ENCODE measurements at places on chromosomes 5 and 9.

GRCh38 chr9:89391585-89391984 is 73.3 kb downstream of the SECISBP2 start:
- DNase-seq: no peak

DNA sequence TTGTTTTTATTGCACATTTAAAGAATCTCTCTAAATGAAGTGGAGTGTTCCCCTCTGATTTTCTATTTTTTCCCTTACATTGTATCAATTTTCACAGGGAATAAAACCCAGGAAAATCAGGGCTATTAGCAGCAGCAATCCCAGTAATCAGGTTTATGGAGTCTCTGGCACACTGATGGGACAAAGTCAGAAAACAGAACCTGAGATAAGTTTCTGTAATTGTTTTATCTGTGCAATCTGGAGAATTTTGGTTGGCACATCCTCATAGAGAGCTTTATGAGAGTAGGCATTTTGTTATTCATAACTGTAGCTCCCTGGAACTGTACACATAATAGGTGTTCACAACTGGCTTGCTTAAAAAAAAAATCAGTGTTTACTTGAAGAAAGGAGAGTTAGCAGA is 96.9 kb upstream of the IL6ST start:
- no peak for DNase-seq

- no peak for DNase-seq
Measured at GRCh38 chr9:13292782-13293181, 13.3 kb upstream of the MPDZ start.

GRCh38 chr5:159814805-159815585 is 101.3 kb upstream of the ADRA1B start:
- DNase-seq: no peak

DNA sequence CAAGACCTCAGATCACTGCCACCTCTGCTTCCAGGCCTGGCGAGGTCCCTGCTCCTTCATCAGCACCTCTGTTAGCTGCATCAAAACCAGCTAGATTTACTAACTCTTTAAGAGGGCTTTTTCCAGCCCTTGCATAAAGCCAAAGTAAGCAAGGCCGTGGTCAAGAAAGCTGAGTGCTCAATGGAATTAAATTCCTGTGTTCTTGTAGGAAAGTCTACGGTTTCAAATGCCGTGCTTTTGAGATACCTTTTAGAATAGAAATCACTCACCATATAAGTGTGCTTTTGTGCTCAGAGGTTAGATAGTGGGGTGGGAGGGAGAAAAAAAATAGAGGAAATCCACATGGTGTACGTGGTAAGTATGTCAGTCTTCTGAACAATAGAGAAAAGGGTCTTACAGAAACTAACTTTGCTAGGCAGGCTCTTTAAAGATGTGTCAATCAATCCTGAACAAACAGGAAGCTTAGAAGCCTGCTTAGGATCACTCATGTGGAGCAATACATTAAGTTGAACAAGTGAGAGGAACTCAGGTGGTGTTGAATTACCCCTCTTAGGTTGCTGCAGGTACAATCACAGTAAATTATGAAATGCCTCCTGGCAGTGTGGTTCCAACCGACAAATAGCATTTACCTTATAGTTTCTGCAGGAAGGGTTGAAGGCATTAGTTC is 79.7 kb downstream of the SEMA6A start:
- DNase-seq: no peak

GRCh38 chr5:34591723-34592122 is 64.4 kb upstream of the RAI14 start:
- DNase-seq: no peak

- no peak for DNase-seq
Measured at GRCh38 chr9:81832571-81833285, 95.5 kb upstream of the SPATA31D4 start.

DNA sequence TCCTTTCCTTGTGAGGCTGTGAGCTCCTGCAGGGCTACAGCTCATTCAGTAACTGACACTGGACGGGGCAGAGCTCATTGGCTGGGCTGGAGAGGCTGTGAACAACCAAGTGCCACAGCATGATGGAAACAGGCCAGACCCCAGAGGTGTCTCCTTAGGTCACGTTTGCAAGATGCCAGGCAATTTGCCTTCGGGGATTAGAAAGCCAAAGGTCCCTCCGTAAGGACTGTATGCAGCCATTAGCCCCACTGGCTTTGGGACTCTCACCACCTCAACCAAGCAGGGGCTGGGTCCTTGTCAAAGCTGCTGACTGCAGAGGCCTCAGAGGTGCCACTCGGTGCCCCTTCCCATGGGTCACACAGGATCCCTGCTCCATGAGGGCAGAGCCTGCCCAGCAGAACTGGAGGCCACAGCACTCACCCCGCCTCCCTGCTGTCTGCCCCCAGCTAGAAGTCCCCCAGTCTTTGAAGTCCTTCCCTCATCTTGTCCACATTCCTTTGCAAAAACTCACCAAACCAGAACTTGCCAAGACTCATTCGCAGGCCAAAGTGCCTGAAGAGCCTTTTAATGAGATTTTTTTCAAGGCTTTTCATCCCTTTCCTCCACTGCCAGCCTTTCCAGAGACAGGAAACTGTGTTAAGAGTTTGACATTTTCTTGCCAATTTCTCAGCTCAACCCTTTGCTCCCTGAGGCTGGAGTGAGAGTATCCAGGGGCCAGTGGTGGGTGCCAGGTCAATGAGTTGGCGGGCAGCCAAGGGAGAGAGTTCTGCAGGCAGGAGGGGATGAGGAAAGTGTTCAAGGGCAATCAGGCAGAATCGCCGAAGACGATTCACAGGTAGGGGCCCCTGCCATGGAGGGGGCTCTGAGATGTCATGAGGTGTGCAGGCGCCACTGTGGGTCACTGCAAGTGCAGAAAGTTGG is 39.7 kb upstream of the SLC25A51 start:
- DNase-seq: no peak

DNA sequence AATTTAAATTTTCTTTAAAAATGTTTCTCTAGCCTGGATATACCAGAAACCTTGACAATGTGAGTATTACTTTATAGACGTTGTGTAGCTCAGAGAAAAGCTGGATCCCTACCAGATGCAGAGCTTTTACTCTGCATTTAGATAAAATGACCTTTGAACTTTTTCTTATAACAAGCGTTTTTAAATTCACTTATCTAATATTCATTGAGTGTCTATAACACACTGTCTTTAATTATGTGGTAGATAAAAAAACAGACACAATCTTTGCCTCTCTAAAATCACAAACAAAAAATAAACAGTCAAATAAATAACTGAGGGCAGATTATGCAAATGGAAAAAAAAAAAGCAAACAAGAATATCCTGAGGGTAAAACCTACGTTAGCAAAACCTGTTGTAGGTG is 773.6 kb downstream of the CDH12 start:
- no peak for DNase-seq

GRCh38 chr5:59724482-59725391 is 168.8 kb downstream of the PDE4D start:
- DNase-seq: no peak

GRCh38 chr5:57172466-57173318 is 1.2 kb upstream of the GPBP1 start:
- DNase-seq: no peak

DNA sequence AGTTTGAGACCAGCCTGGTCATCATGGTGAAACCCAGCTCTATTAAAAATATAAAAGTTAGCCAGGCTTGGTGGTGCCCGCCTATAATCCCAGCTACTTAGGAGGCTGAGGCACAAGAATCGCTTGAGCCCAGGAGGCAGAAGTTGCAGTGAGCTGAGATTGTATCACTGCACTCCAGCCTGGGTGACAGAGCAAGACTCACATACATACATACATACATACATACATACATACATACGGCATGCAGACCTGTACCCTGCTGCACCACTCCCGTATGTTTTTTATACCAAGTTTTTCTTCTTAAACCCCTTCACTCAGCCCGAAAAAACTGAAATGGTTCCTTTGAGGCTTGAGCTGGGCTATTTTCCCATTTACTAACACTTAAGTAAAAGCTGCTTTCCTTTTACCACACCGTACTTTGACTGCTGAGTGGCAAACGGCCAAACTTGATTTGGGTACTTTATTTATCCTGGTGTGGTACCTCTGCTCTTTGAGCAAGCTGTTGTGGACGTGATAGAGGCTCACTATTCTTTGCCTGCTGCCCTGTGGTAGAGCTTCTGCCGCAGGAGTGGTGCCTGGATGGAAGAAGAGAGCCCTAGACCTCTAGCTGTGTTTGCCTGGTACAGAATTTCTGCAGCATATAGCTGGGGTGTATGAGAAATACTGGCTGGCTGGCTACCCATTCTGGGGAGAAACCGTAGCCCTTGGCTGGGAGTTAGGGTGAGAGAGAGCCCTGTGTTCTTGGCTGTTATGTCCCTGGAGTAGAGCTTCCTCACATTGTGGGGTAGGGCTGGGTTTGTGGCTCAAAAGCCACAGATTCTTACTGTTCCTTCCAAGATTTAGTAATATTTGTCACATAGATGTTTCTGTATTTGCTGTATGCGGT is 19.4 kb downstream of the IPO11 start:
- DNase-seq: no peak

- DNase-seq: no peak
Measured at GRCh38 chr9:17816431-17817027, 237.7 kb downstream of the SH3GL2 start.

DNA sequence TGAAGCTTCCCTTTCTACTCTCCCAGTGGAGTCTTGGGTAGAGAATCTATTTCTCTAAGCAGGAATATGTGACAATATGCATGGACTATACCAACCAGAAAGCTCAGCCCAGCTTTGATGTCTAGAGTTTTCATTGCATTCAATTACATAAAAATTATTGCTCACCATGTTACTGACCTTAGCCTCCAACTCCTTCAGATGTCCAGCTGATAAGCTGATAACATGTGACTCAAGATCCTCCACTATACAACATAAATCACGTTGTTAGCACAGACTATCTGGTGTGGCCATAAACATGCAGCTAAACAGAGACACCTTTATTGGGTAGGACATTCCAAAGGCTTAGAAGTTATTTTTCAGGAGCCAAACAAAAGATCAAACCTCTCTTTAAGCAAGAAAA is 1168.2 kb downstream of the CDH12 start:
- no peak for DNase-seq

DNA sequence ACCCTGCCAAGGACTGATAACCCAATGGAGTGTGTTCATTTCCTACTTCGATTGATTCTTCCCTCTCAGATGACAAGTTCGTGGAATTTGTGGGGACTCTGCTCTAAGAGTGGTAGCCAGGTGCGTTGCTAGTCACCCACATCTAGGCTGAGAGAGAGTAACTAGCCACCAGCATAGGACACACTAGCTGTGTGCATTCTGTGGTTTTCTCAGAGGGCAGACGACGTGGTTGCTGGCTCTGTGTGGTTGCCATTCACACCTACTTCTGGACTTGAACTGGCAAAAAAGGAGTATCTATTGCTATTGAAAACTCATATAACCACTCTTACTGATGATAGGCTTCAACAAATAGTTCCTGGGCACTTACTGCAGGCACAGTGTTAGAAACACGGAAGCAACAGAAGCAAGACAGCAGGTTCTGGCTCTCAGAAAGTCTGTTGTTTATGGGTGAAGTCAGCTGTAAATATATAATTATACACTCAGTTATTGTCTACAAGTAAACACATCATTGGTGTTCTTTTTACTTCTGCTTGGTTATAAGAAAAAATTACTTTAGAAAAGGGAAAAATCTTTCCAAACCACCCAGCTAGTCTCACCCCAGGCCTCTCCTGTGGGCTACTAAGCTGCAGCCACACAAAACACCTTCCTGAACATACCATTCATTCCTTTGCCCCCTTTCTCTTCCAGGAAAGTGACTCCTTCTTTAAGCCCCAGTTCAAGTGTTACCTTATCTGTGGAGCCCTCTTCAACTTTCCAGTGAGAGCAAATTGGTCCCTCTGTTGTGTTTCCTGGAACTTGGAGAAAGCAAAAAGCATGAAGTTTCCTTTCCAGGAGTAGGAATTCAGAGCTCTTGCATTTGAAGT is 151.1 kb upstream of the HAPLN1 start:
- DNase-seq: no peak

- DNase-seq: no peak
Measured at GRCh38 chr5:145429170-145429569, 406.0 kb downstream of the PRELID2 start.

GRCh38 chr5:34009610-34010009 is 1.8 kb upstream of the AMACR start:
- DNase-seq: no peak

DNA sequence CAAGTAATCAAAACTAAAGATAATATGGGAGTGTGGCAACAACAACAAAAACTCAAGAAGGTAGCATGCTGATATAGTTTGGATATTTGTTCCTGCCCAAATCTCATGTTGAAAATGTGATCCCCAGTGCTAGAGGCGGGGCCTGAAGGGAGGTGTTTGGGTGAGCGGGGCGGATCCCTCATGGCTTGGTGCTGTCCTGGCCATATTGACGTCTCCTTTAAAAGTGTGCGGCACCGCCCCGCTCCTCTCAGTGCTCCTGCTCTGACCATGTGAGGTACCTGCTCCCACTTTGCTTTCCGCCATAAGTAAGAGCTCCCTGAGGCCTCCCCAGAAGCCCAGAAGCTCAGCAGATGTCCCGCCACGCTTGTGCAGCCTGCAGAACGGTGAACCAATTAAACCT is 25.6 kb downstream of the MED27 start:
- no peak for DNase-seq

DNA sequence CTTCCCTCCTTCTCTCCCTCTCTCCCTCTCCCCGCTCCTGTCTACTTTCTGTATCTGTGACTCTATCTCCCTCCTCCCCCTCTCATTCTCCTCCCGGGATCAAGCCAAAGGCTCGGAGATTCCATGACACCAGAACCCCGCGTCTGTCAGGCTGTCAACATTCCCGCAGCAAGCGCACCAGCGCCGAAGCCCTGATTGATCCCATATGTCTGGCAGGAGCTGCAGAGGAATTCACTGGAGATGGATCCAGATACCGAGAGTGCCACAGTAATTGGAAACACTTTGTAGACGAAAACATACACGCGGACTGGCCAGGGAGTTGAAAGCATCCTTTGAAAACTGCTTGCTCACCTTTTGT is 300 bp upstream of the SVEP1 start:
- no peak for DNase-seq

DNA sequence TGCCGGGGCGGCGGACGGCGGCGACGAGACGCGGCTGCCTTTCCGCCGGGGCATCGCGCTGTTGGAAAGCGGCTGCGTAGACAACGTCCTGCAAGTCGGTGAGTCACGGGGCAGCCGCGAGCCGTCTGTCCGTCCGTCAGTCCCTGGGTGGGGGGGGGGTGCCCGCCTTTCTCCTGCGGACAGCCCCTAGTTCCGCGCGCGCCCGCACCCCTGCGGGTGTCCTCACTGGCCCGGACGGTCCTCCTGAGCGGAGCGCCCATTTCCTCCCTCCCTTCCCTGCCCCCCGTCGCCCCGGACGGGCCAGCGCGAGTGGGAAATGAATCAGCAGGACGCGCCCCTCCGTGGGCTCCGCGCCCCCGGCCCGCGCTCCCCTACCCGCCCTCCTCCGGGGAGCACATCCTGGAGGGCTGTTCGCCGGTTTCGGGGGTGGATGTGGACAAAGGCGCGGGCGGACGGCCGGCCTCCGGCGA is 828 bp downstream of the ZSWIM6 start:
- DNase-seq: peak; percentile 93

Data from spleen (tissue), 13 donors.